ENCODE measurements at places on chromosomes 6 and 20. TPM values are rescaled to one million over a fixed set of nuclear protein-coding genes. Genes with fewer than 3 reads are reported as not detected.

DNA sequence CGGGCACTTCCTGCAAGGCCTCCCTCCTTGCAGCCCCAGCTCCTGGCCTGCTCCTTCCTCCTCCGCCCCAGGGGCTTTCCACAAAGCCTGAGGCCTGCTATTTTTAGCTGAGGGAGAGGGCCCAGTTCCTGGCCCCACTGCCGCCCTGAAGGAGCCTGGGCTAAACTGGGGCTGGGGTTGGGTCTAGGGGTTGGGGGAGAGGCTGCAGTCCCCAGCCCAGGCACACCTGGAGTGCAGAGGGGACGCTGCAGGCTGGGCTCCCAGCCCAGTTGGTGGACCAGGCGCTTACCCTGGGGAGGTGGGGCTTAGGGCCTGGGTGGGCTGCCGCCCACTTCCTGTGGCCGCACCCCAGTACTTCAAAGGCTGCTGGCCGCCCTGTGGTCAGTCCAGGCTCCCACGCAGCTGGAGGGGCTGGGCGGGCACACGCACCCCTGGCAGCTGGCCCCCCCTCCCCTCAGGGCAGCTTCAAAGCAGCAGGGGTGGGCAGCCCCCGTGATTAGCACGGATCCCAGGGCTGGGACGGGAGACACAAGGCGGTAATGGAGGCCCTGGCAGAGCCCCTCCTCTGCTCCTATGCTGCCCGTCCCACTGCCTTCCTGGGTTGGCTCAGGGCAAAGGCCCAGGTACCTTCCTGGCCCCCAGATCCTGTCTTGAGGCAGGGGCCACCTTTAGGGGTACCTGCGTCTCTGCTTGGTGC lies 7.1 kb upstream of the ABHD16B start:
- no peak for DNase-seq

DNA sequence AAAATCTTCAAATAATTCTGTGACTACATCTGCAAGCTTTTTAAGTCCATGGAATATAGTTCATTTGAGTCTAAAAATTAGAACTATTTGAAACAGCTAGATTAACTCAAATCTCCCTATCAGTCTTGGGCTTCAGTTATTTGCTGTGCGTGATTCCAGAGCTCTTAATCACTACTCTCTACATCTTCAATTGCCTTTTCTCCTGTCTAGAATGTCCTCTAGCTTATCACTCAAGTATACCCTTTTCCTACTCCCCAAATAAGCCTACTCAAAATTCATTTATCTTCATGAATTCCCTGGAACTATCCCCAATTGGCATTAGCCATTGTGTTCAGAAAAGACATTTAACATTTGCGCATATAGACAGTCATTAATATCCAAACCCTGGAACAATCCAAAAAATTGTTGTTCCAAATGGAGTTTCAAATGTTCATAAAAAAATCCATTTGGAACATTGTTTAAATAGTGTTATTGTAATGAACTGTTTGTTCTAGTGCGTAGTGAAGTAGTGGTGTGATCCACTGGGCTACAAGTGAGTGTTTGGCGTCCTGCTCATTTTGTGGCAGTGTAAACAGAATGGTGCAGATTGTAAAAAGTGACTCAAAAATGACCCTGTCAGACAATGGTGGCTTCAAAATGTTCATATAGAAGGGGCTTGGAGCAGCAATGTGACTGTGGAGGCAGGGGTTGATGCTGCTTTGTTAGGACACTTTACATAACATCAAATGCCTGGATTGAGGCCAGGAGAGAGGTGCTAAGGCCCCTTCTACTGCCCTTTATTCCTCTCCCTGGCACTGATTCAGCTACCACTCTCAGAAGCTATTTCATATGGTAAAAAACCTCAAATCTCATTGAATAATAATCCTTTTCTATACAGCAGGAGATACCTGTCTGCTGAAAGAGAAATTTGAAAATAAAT lies 122.3 kb downstream of the KIF6 start:
- no peak for DNase-seq

DNA sequence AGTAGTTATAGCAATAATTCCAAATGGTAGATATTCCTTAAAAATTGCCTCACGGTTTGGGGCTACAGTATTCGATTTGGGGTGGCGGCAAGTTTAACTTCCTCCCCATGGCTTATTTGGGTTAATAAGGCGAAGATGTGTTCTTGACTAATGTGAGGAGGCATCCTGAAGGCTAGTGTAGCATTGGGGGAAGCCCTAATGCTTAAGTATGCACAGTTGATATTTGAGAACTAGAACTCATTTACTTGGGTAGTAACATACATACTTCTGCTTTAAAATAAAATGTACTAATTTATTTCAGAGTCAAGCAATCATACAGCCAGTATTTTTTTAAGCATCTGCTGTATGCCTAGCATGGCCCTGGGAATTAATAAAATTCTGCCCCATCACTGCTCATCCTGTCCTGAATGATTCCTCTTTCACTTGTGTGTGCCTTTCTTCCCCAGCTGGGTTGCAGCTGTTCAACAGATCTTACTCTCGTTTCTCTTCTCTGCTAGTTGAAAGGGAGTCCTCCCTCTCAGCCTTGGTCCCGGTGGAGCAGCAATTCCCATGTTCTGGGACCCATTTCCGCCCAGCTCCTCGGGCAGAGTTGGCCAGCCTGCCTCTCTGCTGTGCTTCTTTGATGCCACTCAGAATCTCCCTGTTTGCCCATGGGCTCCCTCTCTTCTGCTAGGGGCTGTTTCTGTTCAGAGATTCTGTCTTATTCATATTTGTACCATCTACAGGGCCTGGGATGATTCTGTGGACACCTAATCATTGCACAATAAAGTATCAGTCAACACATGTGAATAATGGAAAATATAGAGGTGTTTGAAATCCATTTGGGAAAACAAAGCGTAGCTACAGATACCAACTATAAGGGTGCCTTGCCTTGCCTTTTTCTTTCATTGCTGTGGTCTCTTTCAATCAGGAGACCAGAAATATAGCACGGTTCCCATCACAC lies 104.8 kb downstream of the ARID1B start:
- DNase-seq = no peak

GRCh38 chr20:31770243-31770642 lies 31.2 kb downstream of the TPX2 start:
- no peak for DNase-seq

- peak; percentile 5 for DNase-seq
Observed at GRCh38 chr6:72245565-72245964, 359.2 kb downstream of the RIMS1 start.

DNA sequence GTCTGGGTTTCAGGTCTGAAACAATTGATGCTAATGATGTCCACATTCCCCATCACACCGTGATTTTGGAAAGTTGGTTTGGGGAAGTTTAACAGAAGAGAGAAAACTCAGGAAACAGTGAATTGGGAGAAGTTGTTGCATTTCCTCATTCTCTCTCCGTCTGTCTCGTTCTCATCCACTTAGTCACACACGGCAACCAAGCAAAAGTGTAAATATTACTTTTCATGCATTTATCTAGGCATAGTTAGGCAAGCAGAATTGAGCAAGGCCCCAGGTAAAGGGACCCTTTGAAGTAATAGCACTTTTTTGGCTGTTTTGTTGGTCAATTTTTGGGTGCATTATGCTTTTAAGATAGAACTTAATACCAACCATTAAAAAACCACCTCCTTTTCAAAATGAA lies 137.0 kb upstream of the SULF2 start:
- peak; percentile 32 for DNase-seq

DNA sequence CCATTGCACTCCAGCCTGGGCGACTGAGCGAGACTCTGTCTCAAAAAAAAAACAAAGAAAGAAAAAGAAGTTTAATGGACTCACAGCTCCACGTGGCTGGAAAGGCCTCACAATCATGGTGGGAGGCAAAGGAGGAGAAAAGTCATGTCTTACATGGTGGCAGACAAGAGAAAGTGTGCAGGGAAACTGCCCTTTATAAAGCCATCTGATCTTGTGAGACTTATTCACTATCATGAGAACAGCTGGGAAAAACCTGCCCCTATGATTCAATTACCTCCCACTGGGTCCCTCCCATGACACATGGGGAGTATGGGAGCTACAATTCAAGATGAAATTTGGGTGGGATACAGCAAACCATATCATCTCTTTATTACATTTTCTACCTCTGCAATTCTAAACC lies 25.9 kb downstream of the SF3B5 start:
- no peak for DNase-seq

DNA sequence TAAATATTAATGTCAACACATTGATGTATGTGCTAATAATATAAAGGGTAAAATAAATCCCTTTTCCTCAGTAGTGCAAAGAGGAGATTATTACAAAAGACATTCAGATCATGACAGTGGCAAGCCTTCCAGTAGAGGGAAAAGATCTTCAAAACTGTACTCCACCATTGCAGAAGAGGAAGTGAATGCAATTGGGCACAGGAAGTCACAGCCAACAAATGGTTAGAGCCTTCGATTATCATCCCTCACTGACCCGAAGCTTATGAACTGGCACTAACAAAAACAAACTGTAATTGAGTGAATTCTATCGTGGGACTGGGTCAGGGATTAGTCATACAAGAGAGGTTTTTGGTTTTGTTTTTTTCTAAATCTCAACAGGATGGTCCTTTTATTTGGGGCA lies 39.3 kb upstream of the SCGN start:
- DNase-seq = no peak

- DNase-seq = no peak
Observed at GRCh38 chr6:56363796-56364430, 116.5 kb upstream of the COL21A1 start.

- DNase-seq = peak; percentile 91
Observed at GRCh38 chr20:4014031-4014474, 1.3 kb downstream of the RNF24 start.

GRCh38 chr6:12947151-12947871 lies 230.7 kb downstream of the PHACTR1 start:
- DNase-seq = no peak

DNA sequence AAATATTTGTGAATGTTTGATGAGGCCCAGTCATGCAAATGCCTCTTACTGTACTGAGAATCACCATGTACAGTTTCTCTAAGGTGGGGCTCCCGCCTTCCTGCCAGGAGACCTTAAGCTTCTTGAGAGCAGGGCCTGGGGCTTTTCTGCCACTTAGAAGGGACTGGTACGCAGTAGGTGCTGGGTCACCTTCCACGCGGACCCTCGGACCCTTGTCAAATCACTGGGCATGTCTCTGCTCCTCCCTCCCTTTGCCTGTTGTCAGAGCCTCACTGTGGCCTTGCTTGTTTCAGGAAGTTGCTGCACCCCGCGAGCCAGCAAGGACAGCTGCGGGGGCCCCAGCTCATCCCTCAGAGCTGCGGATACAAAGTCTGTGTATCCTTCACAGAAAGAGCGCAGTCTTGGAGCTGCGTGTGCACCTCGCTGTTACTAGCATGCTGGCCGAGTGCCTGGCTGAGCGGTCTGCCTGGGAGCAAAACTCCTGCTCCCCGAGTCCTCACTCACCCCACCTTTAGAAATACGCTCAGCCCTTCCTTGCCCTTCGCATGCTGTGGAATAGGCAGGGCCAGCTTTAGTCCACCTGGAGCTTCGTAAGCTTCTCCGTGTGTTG lies 30.7 kb upstream of the IRF4 start:
- no peak for DNase-seq

GRCh38 chr6:157726892-157727628 lies 96.0 kb upstream of the SNX9 start:
- no peak for DNase-seq

- peak; percentile 35 for DNase-seq
Observed at GRCh38 chr6:35146453-35146852, 5.3 kb upstream of the TCP11 start.

DNA sequence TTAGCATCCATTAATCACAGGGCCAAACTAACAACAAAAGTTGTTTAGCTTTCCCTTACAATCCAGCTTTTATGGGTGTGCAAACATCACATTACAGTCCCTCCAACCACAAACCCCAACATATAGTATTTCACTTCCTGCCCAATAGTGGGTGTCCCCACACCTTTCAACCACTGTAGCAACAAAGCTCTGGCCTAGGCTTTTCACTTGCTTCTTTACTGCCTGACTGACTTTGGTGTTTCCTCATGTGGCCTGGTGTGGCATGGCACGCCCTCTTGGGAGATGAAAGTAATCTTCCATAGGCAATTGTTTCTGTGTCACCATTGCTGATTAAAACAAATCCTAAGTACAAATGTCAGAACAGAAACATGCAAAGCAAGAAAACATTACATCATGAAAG lies 46.3 kb downstream of the MCM8 start:
- DNase-seq = no peak

DNA sequence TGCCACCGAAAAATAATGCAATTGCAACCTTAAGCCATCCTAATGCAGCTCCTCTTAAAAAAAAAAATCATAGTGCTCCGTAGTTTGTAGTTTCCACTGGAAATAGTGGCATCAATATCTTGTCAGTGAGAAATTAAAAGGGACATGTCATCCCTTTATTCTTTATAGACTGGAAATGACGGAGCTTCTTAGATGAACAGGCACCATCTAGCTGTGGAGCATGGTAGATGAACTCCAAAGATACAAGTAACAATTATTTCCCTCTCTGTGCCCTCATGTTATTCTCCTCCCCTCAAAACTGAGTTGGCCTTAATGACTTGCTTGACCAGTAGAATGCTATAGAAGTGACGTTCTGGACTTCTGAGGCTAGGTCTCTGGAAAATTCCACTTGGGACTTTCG lies 268.1 kb upstream of the SPTLC3 start:
- no peak for DNase-seq

DNA sequence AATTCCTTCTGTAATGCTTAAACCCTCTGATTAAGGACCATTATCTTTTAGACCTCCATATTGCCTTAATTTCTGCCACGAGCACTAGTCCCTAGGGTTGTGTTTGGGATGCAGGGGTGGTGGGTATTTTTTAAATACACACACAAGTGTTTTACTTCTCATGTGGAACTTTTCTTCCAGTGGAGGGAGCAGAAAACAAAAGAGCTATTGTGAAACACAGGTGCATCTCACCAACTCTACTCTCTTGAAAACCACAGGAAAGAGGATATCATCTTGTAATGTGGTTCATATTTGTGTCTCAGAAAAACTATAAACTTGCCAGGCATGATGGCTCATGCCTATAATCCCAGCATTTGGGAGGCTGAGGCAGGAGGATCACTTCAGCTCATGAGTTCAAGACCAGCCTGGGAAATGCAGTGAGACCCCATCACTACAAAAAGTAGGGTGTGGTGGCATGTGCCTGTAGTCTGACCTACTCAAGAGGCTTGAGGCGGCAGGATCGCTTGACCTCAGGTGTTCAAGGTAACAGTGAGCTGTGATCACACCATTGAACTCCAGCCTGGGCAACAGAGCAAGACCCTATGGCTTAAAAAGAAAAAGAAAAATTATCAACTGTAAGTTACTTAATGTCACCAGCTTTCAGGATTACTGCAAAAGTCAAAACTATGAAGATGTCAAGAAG lies 37.3 kb downstream of the MRS2 start:
- peak; percentile 22 for DNase-seq

- DNase-seq = no peak
Observed at GRCh38 chr6:14211562-14211942, 94.0 kb downstream of the CD83 start.

GRCh38 chr6:167491438-167492099 lies 166.7 kb downstream of the TTLL2 start:
- no peak for DNase-seq

SYTL3 gene
- 1.5 TPM for total RNA-seq

MYB gene
- total RNA-seq = 0.40 TPM

KIF6 gene
- total RNA-seq = 0.72 TPM

BPIFB4 gene
- total RNA-seq = not detected

SMIM13 gene
- 12.3 TPM for total RNA-seq

PKIB gene
- 1.8 TPM for total RNA-seq

Measured in mammary epithelial cell (primary cell).